ENCODE measurements at places on chromosomes 12 and 14.
A peak's percentile ranks its signal among the peaks of the same experiment; 100 is the strongest.

DNA sequence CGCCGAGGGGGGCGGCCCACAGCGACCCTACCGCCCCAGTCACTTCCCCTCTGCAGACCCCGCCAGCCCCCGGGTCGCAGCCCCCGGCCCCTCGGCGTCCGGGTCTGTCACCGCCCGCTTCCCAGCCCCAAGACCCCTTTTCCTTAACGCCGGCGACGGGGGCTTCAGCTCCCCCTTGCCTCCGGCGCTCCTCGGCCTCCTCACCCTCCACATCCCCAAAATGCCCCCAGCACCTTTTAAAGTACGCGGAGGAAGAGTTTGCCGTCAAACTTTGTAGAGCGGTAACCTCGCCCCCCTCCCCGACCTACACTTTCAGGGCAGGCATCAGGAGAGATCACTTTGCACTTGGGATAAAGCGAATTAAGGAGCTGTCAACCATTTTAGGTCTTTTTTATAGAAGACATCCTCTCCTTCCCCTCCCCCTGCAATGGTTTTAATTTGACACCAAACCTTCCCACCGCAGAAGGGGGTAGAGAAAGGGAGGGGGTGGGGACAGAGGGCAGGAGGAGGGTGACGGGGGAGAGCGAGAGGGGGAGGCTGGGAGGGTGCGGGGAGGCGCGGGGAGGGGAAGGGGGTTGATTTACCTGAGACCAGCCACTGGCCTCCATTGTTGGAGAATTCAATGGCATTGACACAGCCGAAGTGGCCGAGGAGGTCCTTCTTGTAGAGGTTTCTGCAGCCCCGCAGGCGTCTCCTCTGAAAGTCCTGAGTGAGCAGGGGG, 578 bp downstream of the DCAF5 start:
- DNase-seq, result no peak

DNA sequence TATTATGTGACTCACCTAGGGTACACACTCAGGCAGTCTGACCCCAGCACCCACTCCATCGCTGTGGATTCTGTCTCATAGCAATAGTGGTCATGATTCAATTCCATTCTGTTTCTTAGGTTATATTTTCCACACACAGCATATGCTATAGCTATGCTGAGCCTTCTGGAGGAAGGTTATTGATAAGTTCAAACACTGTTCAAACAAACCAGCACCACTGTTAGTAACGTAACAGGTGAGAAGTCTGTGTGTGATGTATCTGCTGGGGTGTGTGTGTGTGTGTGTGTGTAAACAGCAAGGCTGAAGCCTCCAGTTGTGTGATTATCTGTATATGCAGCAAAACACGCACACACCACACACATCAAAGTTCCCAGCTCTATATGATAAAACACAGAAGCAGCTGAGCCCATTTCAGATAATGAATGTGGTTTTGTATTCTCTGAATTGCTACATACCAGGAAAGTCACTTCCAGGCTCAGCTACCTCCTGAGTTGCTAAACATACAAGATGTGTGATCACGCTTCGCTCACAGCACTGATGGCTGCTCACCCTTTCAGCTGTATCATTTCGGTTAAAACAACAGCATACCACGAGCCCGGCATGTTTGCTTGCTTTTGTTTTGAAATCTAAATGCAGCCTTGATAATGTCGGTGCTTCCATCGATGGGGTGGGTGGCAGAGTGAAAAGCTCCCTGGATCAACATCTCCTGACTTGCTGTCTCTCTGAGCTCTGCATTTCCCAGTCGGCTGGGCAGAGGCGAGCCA, 6.8 kb upstream of the SYNE3 start:
- DNase-seq, result no peak

GRCh38 chr14:90140956-90141316, 79.1 kb downstream of the KCNK13 start:
- DNase-seq, result no peak

- no peak for DNase-seq
Measured at GRCh38 chr14:73722581-73722980, 8.4 kb upstream of the PNMA1 start.

GRCh38 chr12:49895773-49896172, 7.9 kb downstream of the FAIM2 start:
- no peak for DNase-seq

- no peak for DNase-seq
Measured at GRCh38 chr12:19055589-19055988, 73.9 kb upstream of the PLEKHA5 start.

- DNase-seq, result no peak
Measured at GRCh38 chr14:30608533-30609006, 13.5 kb upstream of the SCFD1 start.

- no peak for DNase-seq
Measured at GRCh38 chr14:104143521-104144452, 5.4 kb downstream of the KIF26A start.

- DNase-seq, result peak; percentile 5
Measured at GRCh38 chr14:38867561-38868150, 235.4 kb downstream of the SEC23A start.

DNA sequence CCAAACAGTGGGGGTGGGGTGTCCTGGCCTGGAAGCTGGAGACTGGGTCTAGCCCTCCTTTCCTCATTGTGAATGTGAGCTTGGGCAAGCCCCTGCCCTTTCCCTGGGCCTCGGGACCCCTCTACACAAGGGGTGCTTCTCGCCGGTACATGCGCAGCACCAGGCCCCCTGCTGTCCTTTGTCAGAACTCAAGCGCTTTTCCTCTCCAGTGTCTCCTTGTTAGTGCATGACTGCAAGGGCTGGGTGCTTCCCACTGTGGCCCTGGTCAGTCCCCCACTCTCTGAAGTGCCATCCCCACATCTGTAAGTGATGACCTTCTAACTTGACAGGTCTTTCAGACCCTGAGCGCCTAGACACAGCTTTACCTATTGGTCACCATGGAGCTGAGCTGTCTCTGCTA, 44.2 kb downstream of the DEGS2 start:
- no peak for DNase-seq

GRCh38 chr12:19484738-19485137, 45.4 kb downstream of the AEBP2 start:
- no peak for DNase-seq

DNA sequence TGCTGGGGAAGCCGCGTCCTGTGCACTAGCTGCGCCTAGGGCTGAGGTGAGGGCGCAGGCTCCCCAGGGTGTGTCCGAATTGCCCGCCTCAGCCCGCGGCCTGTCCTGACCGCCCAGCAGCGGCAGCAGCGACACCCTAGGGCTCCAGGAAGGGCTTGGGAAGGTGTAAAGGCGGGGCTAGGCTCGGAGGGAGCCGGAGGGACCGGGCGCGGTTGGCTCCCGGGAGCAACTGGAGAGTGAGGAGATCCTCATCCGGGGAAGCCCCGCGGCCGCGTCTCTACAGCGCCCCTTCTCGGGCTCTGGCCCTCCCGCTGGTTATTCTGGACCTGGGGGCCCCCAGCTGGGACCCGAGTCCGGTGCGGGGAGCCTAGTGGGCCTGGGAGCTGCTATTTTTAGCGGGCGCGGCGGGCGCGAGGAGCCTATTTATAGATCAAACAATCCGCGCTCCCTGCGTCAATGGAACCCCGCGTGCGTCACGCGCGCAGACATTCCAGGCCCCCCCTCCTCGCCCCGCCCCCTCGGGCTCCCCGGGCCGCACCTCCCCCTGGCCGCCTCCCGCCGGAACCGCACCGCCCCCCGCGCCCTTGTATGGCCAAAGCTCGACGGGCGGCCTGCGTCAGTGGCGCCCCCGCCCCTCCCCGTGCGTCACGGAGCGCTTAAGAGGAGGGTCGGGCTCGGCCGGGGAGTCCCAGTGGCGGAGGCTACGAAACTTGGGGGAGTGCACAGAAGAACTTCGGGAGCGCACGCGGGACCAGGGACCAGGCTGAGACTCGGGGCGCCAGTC, at the start of gene NR4A1:
Gene NR4A1 (plus strand): TSS at position 685 of the 784 bp plus-strand sequence. CDS start 2,887 bp downstream, outside the sequence.
- peak; percentile 96 for DNase-seq

- DNase-seq, result no peak
Measured at GRCh38 chr12:17511369-17511768, 578.6 kb downstream of the RERGL start.

DNA sequence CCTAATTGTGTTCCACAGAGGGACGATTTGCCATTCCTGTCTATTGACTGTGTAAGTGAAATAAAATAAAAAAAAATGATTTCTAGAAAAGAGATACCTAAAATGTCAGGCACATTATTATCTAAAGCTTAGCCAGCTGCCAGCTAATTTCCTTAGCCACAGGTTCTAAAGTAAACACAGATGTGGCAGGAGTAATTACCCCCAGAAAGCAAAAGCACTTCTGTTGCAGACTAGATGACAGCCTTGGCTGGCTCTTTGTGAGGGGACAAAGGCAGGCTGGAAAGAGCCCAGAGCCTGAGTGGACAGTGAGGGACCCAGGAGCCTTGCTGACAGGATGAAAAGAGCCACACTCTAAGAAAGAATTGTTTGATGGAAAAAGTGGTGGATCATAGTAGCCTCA, 418.1 kb downstream of the LRIG3 start:
- no peak for DNase-seq

- DNase-seq, result no peak
Measured at GRCh38 chr12:82650627-82651337, 35.9 kb upstream of the TMTC2 start.

DNA sequence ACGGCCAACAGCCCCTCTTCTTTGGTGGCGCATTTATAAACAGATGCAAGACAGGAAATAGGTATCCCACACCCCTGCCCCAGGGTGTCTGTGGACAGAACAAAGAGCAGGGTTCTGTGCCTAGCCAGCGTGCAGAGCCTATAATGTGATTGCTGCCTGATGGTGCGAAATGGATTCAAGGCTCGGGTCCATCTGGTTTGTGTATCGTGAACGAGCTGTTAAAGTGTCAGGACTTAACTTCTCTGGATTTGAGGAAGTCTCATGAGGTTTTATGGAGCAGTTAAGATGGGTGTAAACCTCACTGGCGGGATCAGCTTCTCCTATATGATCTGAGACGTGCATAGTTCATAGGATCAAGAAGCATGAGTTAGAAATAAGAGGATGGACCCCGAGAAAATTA, 388.7 kb upstream of the TBX3 start:
- DNase-seq, result no peak

GRCh38 chr14:50786751-50787464, 44.1 kb downstream of the NIN start:
- DNase-seq, result no peak

DNA sequence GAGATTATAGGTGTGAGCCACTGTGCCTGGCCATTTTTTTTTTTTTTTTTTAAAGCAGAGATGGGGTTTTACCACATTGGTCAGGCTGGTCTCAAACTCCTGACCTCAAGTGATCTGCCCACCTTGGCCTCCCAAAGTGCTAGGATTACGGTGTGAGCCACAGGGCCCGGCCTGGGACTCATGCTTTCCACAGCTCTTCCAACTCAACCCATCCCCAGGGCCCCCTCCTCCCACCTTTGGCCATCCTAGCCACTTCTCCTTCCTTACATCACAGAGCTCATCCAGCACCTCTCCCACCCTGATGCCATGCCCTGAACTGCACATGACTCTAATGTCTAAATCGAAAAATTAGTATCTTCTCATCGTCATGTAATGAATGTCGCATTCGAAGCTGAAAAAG, 12.6 kb upstream of the TDRD9 start:
- DNase-seq, result no peak

DNA sequence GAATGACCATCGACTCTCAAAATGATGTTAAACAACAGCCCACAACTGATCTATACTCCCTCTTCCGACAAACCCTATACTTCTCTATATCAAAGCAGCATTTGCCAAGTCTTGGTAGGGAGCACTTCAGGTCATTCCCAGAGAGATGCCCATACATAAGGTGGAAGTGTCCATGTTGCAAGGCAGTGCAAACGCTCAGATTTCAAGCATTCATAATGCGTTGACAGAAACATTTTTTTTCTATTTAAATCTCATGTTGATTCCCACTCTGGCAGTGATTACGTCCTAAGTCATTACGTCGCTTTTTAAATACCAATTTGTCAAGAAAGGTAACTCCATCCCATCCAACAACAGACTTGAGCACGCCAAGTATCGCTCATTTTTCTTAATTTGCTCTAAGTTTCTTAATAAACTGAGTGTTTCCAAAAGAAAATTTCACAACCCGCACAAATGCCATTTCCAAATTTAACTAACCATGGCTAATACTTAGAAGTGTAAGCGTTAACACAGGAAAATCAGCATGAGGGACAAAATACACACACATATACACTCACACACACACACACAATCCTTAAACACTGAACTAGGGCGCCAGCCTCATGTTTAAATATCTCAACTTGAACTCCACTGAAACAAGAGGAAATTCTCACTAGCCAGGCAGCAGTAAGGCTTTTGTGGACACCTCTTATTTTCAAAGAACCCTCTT, 1.1 kb downstream of the GXYLT1 start:
- no peak for DNase-seq

DNA sequence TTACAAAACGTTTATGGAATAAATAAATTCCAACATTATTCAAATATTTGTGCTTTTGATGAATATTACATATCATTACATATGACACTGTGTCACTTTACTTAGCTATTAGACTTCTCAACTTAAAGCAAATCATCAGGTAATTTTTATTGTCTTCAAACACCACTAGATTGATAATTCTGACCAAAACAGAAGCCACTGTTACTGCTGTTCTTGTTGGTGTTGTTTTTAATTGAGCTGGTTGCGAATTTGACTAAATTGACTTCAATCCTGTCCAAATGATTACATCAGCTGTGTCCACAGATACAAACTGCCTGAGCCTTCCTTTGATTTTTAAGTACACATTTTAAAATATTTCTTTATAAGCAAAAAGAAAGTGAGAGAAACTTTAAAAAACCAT, 29.2 kb downstream of the PRKD1 start:
- no peak for DNase-seq

DNA sequence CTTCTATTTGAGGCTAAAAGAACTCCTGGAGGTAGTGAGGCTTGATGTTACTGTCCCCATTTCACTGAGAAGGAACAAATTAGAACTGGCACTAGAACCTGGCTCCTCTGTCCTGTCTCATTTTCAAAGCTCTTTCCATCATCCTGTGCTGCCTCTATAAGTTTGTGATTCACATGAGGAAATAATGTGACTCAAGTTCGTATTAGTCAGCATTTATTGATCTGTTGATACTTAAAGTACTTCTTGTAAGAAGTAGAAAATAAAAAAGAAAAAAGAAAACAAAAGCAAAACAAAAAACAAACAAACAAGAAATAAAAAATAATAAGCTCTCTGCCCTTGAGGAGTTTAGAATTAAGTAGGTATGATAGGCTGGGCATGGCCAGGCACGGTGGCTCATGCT, 2.3 kb upstream of the ESPL1 start:
- DNase-seq, result no peak

DNA sequence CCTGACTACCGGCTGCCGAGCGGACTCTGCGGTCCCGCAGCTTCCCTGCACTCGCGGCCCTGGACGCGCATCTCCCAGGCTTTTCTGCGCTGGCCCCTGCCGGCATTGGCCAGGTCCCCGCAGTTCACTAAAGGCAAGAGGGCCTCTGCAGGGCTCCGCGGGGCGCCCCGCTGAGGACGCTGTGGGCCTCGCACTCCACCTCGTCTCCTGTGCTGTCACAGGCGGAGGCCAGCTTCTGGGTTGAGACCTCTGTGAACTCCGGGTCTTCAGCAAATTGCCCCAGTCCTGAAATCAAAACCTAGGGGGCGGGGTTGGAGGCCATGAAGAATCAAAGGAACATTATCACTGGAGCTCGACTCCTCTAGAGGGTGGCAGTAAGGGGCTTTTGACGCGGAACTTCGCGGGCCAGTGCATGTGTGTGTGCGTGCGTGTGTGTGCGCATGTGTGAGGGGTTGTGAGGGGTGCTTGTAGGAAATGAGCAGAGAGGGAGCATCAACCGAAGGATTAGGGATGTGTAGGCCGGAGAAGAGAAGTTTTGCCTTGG, 68.5 kb upstream of the CAPRIN2 start:
- no peak for DNase-seq

All from activated T-helper 1 cell treated with anti-CD3 and anti-CD28 coated beads, Interleukin-2, amount 50 U/mL, for 16 hours (primary cell).